ENCODE measurements at places on chromosomes 16 and 17.

- no peaks in the 10 kb centered on the region for H3K36me3 ChIP-seq
- no peak for DNase-seq
- H3K4me1 ChIP-seq = no peaks in the 10 kb centered on the region
- no peak overlapping the region for H3K4me3 ChIP-seq
- H3K27ac ChIP-seq = no peak overlapping the region
Measured at GRCh38 chr17:59257101-59257500, 36.8 kb downstream of the GDPD1 start.

DNA sequence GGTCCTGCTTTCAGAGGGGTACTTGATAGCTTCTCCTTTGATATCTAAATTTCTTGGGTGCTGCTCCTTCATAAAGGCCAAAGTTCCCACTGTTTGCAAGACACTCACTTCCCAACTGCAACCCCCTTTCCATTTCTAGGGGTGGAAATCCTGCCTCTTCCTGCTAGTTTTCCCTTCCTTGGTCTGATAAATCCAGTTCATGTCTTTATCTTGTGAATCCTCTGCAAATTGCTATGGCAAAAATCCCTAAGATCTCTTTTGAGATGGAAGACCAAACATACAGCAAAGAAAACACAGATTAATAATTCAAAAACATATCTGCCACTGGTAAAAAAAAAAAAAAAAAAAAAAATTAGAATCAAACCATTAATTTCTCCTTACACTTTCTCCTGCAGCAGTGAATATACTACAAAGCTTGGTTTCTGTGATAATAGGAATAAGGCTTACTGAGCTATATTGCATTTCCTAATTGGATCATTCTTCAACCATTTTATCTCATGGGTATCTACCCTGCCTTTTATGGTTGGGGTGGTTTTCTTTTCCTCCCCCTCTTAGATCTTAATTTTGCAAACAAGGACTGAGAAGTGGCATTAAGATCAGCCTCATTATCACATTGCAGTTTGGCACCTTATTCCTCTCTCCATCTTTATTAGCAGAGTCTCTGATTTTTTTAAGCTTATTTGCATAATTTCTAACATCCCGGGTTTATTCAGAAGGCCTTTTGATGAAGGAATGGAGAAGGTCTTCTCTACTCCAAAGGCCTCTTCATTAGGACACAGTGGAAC lies 439.1 kb downstream of the XYLT1 start:
- H3K36me3 ChIP-seq = peaks cover 14% of the 10 kb centered on the region
- H3K27ac ChIP-seq = no peak overlapping the region
- H3K27me3 ChIP-seq = peaks cover 5% of the 10 kb centered on the region
- no peak for DNase-seq

DNA sequence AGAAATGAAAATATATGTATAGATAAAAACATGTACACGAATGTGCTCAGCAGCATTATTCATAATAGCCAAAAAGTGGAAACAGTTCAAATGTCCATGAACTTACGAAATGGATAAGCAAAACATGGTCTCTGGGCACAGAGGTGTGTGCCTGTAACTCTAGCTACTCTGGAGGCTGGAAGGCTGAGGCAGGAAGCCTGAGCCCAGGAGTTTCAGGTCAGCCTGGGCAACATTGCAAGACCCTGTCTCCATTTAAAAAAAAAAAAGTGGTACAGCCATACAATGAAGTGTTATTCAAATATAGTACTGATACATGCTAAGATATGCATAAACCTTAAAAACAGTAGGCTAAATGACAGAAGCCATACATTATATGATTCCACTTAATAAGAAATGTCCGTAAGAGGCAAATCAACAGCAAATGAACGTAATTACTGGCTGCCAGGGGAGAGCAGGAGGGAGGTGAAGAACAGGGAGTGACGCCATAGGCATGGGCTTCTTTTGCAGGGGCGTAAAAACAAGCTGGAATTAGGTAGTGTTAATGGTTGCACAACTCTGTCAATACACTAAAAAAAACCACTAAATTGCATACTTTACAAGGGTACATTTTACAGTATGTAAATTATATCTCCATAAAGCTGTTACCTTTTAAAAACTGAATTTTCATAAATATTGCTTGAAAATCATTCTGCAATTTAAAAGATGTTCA lies 87.2 kb upstream of the PLEKHM1 start:
- H3K4me1 ChIP-seq = peaks cover 54% of the 10 kb centered on the region
- H3K36me3 ChIP-seq = peaks cover 15% of the 10 kb centered on the region
- no peak overlapping the region for H3K27ac ChIP-seq
- H3K27me3 ChIP-seq = no peaks in the 10 kb centered on the region

DNA sequence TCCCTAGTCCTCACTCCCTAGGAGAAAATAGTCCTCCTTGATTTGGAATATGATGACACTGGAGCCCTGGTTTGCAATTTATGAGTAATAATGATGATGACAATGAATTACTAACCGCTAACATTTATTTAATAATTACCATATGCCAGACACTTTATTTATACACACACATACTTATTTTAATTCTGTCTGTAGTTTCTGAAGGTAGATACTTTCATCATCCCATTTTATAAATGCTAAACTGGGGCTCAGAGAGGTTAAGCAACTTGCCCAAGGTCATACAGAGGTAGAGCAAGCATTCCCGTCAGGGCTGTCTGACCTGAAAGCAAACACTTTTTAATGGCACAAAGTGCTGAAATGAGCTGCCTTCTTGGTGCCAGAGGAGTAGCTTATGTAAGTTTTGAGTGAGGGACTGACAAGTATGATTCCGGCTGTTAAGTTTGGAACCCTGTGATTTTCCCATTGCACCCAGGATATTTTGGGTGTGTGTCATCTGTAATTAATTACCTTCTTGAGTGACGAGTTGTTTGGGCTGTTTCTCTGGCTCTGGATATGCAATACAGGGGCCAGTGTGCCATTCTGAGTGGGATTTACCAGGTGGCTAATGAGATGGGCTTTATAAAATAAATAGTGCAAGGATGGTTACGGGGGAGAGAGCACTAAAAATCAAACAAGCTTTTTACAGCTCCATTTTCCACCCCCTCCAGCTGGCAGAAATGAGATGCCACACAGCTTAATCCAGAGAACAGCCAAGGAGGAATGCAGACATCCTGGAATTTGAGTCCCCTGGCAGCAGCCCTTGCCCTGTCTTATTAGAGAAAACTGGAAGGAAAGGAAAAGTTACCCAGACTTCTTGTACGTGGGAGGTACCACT lies 211.8 kb downstream of the SNX29 start:
- DNase-seq = no peak
- H3K4me3 ChIP-seq = no peak overlapping the region
- H3K4me1 ChIP-seq = peaks cover 20% of the 10 kb centered on the region
- no peak overlapping the region for H3K27ac ChIP-seq
- no peaks in the 10 kb centered on the region for H3K27me3 ChIP-seq

DNA sequence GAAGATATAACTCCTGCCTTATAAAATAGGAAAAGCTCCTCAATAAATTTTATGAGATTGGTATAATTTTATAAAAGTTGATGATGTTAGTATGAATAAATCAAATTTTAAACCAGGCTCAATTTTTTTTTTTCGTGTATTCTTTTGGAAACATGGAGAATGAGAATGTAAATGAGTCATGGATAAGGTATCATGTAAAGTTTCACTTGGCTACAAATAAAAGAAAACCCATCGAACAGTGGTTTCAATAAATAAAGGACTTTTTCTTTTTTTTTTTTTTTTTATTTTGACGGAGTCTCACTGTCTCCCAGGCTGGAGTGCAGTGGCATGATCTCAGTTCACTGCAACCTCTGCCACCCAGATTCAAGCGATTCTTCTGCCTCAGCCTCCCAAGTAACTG lies 67.3 kb downstream of the PHKB start:
- peaks cover 8% of the 10 kb centered on the region for H3K4me1 ChIP-seq
- H3K36me3 ChIP-seq = no peaks in the 10 kb centered on the region
- H3K27me3 ChIP-seq = no peaks in the 10 kb centered on the region
- no peak overlapping the region for H3K4me3 ChIP-seq

Measured in WTC11 (cell line).